SIG-M5 (cell line): ENCODE measurements at places on chromosomes 5 and 9.

GRCh38 chr5:138349852-138350562 is 2.5 kb upstream of the KDM3B start:
- DNase-seq: no peak

- DNase-seq: no peak
Observed at GRCh38 chr9:136614372-136614922, 48.3 kb upstream of the EGFL7 start.

DNA sequence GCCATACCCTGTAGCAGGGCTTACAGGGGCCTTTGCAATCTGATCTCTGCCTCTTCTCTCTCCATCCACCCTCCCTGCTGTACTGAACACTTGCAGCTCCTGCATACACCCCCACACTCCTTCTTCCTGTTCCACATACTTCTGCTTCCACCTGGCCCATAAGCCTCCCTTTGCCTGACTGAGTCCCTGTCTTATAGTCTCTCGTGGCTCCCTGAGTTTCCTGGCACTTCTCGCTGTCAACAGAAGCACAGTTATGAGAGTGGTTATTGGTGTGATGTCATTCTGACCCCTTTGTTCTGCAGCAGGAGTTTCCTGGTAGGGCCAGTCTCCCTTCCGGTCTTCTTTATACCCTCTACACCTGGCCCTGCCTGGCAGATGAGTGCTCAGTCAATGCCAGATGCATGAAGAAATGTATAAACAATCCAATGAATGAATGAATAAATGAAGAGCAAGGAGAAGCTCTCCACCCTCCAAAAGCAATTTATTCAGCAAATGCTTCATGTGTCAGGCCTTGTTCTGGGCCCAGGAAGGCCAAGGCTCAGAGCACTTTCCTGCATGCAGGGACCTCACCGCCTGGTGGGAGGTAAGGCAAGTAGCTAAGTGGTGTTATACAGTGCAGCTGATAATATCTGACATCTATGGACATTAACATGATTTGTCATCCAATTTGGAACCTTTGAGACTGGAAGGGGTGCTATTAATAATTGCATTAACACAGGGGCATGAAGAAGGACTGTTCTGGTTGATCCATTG is 20.5 kb upstream of the CSF1R start:
- no peak for DNase-seq

DNA sequence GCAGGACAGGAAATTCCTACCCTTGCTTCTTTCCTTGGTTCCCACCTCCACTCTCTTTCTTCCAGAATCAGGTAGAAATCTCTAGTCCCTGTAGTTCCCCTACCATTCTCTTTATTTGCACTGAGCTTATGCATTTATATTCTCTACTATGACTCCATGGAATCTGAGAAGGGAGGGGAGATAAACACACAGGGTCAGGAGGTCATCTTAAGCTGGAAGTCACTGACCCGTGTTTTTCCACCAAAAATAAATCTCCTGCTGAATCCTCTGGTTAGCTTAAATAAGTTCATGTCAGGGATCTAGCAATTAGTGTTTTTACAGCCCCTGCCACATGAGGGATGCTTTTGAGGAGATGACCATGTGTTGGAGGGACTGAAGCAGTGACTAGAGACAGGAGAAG is 3.7 kb downstream of the ACTL7B start:
- DNase-seq: no peak
